ENCODE measurements at places on chromosomes 12 and 14. TPM values are rescaled to one million over a fixed set of nuclear protein-coding genes. Genes with fewer than 3 reads are reported as not detected.

- DNase-seq, result no peak
Measured at GRCh38 chr14:100098171-100098570, 32.9 kb downstream of the EVL start.

DNA sequence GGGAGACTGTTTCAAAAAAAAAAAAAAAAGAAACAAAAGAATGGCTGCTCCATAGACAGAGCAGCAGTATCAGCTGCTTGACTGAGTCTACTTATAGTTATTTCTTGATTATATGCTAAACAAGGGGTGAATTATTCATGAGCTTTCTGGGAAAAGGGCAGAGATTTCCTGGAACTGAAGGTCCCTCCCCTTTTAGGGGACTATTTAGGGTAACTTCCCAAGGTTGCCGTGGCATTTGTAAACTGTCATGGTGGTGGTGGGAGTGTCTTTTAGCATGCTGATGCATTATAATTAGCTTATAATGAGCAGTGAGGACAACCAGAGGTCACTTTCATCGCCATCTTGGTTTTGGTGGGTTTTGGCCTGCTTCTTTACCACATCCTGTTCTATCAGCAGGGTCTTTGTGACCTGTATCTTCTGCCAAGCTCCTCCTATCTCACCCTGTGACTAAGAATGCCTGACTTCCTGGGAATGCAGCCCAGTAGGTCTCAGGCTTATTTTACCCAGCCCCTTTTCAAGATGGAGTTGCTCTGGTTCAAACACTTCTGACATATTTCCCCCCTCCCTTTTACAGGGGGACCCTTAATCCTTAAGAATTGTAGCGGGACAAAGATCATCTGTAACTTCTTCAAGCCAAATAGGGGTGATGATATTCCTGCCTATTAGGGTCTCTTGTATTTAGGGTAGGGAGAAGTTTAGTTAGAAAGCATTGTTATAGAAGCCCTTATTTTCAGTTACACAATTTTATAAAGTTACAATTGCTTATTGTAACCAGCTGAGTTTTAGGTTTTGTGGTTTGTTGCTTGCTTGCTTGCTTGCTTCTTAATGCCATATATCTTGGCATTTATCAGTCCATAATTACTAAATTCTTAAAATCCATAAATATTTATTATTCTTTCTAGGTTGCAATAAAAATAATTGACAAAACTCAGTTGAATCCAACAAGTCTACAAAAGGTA, 42.5 kb downstream of the MARK3 start:
- DNase-seq, result no peak

- DNase-seq, result no peak
Measured at GRCh38 chr14:77843651-77844050, 43.7 kb downstream of the ADCK1 start.

- no peak for DNase-seq
Measured at GRCh38 chr12:97921979-97922722, 459.5 kb downstream of the RMST start.

DNA sequence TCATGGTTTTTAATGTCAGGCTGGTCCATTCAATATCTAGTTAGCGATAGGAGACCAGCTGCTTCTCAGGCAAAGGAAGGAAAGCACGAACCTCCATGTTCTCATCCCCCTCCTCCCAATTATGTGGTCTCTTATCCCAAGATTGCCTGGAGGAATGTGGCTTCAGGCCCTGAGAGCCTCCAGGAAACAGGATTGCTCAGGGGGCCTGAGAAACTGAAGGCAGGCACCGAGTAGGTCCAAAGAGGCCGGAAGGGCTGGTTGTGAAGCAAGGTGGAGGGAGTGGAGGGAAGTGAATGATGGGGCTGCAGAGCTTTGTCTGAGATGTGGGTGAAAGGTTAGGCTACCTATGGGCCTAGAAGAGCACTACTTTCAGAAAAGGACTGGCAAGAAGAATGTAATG, 188.2 kb upstream of the DDHD1 start:
- no peak for DNase-seq

DNA sequence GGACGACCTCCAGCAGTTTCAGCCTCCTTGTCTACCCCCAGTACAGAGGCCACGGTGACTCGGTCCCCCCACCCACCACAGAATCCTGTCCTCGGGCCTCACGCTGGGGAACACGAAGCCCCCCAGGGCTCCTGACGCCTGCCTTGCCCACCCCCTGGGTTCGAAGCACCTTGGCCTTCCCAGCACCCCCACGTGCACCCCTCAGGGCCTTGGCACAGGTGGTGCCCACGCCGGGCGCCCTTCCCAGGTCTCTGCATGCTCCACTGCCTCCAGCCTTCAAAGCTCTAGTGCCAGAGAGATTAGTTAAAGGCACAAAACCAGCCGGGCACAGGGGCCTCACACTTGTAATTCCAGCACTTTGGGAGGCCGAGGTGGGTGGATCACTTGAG, 61.8 kb downstream of the NOC4L start:
- no peak for DNase-seq

GRCh38 chr12:77974645-77975044, 144.0 kb downstream of the NAV3 start:
- DNase-seq, result no peak

DNA sequence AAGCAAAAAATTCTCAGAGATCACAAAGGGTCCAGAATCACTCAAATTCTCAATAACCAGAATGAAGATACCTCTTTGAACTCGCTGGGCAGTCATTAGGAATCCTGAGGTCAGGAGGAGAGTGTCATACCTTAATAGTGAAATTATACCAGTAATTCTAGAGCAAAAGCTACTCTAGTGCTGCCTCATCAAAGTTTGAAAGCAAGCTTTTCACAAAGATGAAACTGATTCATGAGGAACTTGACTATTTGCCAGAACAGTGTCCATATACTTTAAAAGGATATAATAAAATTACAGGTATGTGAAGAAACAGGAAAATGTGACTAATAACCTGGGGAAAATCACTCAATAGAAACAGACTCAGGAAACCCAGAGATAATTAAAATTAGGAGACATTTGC, 44.5 kb downstream of the EML5 start:
- no peak for DNase-seq

GRCh38 chr12:49288922-49289555, 5.9 kb upstream of the PRPH start:
- no peak for DNase-seq

DNA sequence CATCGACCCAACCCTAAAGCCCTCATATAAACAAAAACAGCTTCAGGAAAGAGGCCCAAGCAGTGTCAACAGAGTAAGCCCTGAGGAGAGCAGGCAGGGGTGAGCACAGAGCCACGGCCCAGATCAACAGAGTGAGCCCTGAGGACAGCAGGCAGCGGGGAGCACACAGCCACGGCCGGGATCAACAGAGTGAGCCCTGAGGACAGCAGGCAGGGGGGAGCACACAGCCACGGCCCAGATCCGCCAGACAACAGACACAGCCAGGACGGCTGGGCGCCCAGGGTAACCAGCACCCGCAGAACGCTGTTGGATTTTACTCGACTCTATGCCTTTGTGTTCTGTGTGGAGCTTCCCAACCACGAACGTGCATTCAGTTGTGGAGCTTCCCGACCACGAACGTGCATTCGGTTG, 15.0 kb downstream of the CCDC85C start:
- no peak for DNase-seq

DNA sequence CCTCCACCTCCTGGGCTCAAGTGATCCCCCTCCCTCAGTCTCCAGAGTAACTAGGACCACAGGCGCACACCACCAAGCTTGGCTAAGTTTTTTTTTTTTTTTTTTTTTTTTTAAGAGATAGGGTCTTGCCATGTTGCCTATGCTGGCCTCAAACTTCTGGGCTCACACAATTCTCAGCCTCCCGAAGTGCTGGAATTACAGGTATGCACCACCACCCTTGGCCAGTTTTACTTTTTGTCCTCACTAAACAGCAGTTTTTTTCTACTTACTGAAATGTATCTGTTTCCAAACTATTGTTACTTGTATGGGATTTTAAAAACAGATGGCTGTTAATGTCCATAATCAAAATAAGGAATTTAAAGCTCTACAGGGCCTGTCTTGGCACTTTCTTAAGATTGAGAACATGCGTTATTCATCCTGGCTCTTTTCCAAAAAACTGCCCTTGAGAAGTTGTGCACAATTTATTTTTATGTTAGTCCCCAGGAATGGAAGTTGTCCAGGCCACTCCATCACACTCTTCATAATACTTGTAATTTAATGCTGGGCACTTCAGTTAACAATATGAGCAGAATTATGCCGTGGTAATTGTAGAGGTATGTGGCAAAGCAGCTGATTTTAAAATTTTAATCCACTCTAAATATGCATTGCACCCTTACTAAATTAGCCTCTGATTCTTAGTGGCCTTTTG, 51.9 kb upstream of the REP15 start:
- DNase-seq, result no peak

DNA sequence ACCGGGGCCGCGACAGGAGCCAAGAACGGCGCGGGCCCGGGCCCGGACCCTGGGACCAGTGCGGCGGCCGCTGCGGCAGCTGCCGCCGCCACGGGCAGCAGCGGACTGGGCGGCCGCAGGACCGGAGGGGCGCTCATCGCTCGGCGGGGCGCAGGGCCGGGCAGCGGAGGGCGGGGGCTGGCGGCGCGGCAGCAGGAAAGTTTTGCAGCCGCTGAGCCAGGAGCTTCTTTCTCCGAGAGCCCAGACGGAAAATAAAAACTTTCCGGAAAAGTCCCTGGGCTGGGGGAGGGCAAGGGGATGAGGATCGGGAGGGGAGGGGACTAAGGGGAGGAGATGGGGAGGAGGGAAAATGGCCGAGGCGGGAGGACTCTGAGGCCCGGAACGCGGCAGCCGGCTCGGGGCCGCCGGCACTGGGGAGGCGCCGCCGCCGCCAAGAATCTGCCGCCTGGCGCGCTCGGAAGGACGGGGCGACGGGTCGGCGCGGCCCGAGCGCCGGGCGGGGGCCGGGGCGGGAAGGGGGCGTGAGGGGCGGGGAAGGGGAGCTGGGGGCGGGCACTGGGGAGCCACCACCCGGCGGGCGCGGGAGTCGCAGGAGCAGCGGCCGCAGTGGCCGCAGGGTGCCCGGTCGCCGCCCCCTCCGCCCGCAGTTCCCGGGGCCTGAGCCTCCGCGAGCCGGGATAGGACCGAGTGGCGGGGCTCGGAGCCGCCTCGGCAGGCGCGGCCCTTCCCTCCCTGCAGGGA, at the start of gene PRKD1:
Gene PRKD1, minus strand, starts transcription at position 472 of the 741 bp plus-strand sequence.
- DNase-seq, result peak; percentile 58

DNA sequence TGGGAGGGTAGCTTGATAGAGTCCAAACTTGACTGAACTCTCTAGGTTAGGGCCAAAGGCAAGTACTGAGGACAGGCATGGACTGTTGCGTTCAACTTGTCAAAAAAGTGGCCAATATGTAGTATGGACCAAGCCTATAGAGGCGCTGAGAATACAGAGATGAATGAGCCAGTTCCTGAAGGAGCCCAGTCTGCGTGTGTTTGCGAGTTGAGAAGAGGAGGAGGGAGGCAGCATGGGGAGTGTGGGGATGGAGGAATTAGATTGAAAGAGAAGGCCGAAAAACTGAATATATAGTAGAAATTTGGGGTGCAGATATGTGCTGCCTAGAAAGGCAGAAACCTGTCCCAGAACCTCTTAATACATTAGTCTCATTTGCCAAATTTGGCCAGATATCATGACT, 412.4 kb downstream of the PCNX1 start:
- DNase-seq, result no peak

- no peak for DNase-seq
Measured at GRCh38 chr12:112869778-112870177, 37.0 kb upstream of the OAS1 start.

GRCh38 chr12:26872625-26873024, 39.6 kb upstream of the ITPR2 start:
- DNase-seq, result no peak

DNA sequence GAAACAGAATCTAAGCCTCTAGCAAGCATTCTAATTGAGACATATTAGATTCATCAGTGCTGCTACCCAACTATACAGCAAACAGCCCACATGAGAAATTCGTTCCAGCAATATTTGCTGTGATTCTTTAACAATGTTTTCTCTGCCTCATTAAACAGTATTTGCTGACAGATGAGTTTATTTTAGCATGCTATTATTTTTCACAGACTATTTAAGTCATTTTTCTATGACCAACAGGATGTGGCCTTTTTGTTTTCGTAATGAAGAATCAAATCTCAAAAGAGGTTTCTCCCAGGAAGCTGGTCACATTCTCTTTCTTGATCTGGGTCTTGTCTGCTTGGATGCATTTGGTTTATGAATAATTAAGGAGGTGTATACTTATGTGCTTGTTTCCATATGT, 23.2 kb upstream of the SERPINA12 start:
- no peak for DNase-seq

DNA sequence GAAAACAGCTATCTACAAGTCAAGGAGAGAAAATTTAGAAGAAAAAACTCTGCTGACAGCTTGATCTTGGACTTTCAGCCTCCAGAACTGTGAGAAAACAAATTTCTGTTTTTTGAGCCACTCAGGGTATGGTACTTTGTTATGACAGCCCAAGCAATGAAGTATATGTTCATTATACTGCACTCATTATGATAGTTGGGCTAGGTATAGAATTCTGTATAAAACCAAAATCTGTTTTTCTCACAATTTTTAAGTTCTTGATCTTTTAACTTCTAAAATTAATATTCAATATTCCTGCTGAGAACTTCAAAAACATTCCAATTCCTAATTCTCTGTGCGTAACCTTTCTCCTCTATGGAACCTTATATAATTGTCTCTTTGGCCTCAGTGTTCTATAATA, 200.8 kb downstream of the SLC5A8 start:
- no peak for DNase-seq

- DNase-seq, result no peak
Measured at GRCh38 chr12:3607821-3608220, 116.8 kb downstream of the PRMT8 start.

DNA sequence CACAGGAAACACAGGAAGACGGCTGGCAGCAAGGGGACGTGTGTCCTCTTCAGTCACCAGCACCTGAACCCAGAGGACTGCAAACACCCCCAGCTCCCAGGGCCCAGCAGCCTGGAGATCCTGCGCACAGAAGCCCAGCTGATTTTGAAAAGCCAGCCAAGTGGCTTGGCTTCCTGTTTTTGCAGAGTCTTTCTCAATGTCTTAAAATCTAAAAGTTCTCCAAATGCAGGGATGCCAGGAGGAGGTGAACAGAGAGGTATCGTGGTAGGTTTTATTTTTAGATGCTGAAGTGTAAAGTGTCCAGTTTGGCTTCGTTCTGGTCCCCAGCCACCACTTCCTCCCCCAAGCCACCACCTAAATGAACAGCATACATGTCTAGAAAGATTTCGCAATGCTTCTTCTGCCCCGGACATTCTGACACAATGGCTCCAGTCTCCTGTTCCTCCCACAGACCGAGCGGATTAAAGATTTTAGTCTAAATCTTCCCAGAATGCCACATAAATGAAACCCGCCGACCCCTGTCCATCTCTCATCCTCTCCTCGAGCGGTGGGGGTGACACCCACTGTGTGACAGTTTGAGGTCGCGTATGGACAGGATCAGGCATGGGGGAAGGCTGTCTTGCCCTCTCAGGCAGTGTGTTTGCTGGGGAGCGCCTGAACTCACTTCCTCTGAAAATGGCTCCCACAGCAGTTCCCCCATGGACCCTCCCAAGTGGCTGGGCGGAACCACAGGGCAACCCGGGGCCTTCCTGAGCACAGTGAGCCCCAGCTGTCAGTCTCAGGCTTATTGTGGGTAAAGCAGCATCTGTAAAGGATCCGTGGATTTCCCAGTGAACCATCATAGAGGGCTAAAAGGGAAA, 41.6 kb downstream of the ITPK1 start:
- DNase-seq, result no peak

Gene FAM181A
- 10.5 TPM for total RNA-seq

Gene GDF11
- total RNA-seq, result 25.3 TPM

Gene FAIM2
- 677 TPM for total RNA-seq

Gene NANOG
- total RNA-seq, result 0.44 TPM

Gene SAMD15
- total RNA-seq, result 3.7 TPM

Gene KRT2
- total RNA-seq, result not detected

Gene EML1
- 39.5 TPM for total RNA-seq

Gene RHNO1
- 15.8 TPM for total RNA-seq

Gene BCAT1
- 25.0 TPM for total RNA-seq

Gene AQP2
- total RNA-seq, result not detected

Gene RNASE12
- total RNA-seq, result not detected
